ENCODE measurements at places on chromosomes 5 and 9. TPM values are rescaled to one million over a fixed set of nuclear protein-coding genes. Genes with fewer than 3 reads are reported as not detected.
A peak's percentile ranks its signal among the peaks of the same experiment; 100 is the strongest.

- DNase-seq = no peak
These were observed 176.9 kb downstream of the RAB3C start for GRCh38 chr5:58759745-58760144.

- DNase-seq = no peak
These were observed 67.8 kb downstream of the PSD2 start for GRCh38 chr5:139863361-139863760.

- no peak for DNase-seq
These were observed 53.5 kb downstream of the PLK2 start for GRCh38 chr5:58406394-58406793.

- peak; percentile 50 for DNase-seq
These were observed 2.1 kb upstream of the CDH10 start for GRCh38 chr5:24646915-24647314.

TMEM252 gene
- total RNA-seq = not detected

DNA sequence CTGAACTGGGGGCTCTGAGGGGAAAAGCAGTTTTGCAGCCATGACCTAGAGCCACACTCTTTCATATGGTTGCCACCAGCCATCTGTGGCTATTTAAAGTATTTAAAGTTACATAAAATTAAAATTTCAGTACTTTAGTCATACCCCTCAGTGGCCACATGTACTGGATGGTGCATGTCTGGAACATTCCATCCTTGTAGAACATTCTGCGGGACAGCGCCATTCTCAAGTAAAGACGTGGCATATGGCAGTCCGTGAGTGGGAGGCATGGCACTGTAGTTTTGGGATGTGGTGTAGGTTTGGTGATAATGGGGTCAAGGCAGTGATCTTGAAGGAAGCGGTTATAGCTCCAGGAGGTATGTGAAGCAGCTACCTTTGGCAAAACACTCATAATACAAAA is 61.4 kb upstream of the NFIL3 start:
- DNase-seq = no peak

BRD9 gene
- 101 TPM for total RNA-seq

DNA sequence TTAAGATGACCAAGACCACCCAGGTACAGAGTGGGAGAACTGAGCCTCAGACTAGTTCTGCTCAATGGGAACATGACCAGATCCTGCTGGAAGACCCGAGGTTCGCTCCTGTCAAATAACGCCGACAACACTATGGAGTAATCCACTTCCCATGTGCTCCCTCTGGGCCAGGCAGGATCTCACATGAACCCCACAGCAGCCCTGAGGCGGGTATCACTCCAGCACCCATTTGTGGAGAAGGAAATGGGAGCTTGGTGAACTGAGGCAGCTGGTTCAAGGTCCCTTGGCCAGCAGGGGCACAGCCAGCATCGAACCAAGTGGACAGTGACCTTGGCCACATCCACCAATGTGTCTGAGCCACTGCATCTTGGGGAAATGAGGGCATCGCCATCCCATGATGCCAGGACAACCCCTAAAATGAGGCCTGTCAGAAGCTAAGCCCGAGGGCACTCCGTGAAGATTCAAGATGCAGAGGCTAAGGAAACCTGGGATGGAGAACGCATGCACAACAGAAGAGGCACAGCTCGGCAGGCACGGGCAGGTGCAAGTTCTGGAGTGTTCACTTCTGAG is 8.5 kb downstream of the ANKS6 start:
- no peak for DNase-seq

GRCh38 chr5:6732634-6733410 is 19.6 kb downstream of the TENT4A start:
- DNase-seq = no peak

- DNase-seq = peak; percentile 48
These were observed 43.8 kb downstream of the ANKRD33B start for GRCh38 chr5:10607666-10608073.

DNA sequence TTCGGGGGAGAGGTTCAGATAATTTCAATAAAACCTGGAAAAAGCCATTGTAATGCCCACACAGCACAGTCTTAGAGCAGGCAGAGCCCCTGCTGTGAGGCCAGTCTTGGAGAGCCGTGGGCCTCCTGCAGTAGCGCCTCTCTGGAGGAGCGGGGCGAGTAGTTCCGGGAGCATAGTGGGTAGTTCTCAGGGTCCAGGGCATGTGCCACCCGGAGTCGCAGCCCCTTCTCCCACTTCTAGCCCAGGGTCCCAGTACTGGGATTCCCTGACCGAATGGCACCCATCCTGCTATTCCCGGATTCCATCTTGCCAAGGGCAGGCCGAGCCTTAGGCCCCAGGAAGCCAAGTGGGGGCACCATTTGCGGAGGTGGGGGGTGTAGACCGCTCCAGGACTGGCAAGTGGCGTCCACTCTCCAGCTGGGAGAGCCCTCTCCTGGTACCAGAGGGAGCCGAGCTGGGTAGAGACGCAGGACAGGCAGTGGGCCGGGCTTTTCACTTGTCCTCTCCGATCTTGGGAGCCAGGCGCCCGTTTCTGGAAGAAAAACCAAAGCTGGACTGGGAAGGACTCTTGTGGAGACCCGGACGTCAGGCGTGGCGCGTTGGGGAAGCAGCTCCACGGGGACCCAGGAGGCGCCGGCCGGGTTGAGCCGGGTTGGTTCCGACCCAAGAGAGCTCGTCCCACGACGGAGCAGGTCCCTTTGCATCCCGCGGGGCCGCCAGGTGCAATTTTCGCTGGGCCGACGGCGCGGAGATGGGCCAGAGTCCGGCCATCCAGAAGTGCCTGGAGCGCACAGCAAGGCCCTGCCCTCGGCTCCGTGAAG is 12.1 kb downstream of the PROP1 start:
- DNase-seq = no peak

GRCh38 chr5:29460971-29461559 is 1732.4 kb upstream of the CDH6 start:
- no peak for DNase-seq

- no peak for DNase-seq
These were observed 2.5 kb downstream of the MGAT1 start for GRCh38 chr5:180799902-180800801.

DNA sequence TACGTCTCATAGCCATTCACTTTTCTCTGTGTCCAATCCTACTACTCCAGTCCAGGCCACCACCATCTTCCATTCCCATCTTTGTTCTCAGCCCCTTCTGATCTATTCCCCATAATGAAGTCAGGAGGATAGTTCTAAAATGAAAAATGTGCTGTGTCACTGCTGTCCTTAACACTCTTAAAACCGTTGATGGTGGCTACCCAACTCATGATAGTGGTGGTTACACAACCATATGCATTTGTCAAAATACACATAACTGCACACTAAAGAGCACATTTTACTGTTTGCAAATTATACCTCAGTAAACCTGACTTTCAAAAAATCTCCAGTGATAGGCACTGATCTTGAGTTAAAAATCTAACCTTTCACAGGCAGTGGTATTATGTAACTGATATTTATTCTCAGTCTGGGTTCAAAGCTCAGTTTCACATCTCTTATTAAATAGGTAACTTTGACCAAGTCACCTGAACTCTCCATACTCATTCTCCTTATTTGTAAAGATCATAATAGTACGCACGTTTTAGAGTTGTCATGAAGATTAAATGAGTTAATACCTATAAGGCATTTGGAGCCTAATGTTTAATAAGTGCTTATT is 24.6 kb upstream of the ADRB2 start:
- DNase-seq = no peak
